ENCODE measurements at places on chromosomes 4 and X.

- DNase-seq, result no peak
These were observed 59.5 kb downstream of the CLDN22 start for GRCh38 chr4:183260491-183261151.

GRCh38 chr4:186148336-186148975, 42.9 kb upstream of the CYP4V2 start:
- no peak for DNase-seq

DNA sequence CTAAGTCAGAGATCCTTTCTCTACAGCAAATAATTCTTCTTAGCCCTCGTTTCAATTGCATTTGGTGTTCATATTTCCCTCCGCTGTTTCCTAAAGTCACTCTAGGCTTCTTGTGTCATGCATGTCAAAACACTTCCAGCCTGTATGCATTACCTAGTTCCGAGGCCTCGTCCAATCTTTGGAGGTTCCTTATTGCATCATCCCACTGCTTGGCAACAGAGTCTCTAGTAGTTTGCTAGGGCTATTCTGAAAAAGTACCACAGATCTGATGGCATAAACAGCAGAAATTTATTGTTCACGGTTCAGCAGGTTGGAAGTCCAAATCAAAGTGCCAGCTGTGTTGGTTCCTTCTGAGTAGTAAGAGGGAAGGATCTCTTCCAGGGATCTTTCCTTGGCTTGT, 5.9 kb downstream of the H2BW2 start:
- DNase-seq, result no peak

DNA sequence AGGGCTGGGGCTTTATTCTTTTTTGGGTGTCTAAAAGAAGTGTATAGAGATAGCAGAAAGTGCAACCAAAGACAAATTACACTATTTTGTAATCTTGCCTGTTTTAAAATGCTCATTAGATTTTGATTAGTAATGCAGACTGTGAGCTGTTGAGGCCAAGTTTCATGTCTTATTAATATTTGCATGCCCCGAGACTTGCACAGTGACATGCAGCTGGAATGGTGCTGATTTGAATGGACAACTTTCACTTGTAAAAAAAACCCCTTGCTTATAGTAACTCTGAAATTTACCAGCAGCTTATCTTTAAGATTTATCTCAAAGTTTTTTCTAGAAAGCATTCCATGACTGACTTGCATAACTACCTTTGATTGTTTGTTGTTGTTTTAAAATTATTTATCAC, 835.1 kb upstream of the IGFBP7 start:
- DNase-seq, result no peak

GRCh38 chr4:8067945-8068896, 90.4 kb downstream of the ABLIM2 start:
- no peak for DNase-seq
